ENCODE measurements at places on chromosomes 4 and X.

DNA sequence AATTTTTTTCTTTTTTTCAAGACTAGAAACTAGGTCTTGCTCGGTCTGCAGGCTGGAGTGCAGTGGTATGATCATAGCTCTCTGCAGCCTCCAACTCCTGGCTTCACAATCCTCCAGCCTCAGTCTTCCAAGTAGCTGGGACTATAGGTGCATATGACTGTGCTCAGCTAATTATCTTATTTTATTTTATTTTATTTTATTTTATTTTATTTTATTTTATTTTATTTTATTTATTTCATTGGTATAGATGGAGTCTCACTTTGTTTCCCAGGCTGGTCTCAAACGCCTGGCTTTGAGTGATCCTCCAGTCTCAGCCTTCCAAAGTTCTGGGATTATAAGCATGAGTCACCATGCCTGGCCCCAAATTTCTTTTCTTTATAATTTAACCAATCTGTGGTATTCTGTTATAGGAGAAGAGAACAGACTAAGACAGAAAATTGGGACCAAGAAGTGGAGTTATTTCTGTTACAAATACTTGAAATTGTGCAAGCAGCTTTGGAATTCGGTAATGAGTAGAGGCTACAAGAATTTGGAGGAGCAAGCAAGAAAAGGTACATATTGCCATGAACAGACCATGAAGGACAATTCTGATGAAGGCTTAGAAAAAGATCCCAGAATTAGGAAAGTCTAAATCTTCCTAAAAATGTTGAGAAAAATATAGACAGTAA, 4.0 kb upstream of the PRDM5 start:
- no peak for DNase-seq

GRCh38 chr4:77591532-77591931, 14.1 kb upstream of the CXCL13 start:
- no peak for DNase-seq

DNA sequence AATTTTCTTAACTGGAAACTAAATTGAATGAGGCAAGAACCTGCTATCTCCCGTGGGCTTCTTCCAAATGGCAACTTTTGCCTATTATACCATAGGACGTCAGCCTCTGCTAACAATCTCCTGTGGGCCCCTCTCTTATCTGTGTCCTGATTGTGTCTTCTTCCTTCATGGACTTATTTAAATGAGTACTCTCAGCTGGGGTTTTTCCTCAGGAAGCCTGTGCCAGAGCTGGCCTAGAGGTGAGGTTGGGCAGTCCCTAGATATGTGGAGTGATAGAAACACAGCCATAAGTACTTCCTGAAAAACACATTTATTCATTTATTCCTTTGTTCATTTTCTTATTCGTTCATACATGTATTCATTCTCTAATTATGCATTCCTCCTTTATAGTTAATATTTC, 712.5 kb upstream of the SLIT2 start:
- no peak for DNase-seq

DNA sequence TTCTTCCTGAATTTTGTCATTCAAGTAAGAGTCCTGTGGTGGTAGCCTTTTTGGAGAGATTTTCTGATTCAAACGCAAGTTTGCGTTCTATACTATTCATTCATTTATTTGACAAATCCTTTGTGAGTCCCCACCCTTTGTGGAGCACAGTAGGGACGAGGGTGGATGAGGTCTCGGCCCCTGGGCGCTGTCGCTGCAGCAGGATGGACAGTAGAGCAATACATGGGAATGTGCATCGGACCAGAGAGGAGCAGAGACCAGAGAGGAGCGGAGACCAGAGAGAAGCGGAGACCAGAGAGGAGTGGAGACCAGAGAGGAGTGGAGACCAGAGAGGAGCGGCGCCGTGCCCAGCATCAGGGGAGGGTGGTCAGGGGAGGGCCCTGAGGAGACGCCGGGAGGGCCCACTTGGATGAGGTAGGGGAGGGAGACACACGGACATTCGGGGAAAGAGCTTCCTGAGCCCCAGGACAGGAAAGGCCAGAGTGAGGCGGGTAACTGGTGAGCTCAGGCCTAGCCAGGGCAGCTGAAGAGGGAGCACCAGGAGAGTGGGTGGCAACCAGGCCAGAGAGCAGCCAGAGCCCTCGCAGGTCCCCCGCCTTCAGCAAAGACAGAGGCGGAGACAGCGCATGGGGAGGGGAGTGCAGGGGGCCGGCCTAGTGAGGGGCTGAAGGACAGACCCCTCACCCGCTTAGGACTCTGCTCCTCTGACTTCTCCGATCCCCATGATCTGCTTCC, 67.3 kb downstream of the NAT8L start:
- DNase-seq, result no peak

DNA sequence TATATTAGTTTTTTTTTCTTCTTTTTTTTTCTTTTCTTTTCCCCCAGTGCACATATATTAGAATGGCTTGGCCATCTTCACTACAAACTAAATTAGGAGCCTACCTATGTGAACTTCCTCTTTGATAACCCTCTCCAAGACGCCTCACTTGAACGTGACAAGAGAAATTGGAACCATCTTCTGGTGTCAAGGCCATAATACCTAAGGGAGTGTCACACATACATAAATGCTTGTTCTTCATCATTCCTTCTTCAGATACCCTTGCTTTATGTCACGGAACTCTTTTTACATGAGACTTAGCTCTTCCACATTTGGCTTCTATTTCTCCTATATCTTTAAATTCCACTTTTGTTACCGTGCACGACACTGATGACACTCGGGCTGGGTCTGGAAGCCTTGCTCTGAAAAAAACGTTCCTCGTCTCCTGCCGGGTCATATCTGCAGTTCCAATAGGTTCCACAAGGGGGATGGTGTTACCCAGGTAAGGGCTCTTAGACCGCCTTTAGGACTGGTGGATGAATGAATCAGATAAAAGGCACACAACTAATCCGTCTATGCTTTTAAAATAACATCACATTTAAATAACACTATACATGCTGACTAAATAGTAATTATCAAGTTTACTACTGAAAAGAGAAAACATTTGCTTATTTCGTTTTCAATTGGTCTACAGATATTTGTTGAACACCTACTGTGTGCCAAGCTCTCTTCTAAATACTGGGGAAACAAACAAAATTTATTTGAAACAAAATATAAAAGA, 19.9 kb downstream of the DGAT2L6 start:
- DNase-seq, result peak; percentile 44

- DNase-seq, result no peak
These were observed 172.8 kb downstream of the ATG4A start for GRCh38 chrX:108264376-108264775.

DNA sequence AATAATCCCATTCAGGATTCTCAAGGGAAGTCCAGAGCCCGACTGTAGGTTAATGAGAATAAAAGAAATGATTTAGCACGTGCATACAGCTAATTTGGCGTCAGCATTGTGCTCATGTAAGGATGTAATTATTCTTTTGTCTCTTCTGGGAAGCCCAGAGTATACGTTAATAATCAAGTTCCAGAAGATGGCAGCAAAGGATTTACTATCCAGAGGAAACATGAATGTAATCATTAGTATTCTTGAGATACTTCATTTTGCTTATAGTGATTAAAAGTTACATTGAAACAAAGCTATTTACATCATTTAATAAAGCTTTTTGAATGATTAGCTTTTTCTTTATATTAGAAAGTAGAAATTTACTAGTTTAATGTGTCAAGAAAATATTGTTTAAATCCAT, 27.1 kb upstream of the MAP9 start:
- DNase-seq, result peak; percentile 83
